K562 (cell line): ENCODE measurements at places on chromosomes 3 and 15. TPM values are rescaled to one million over a fixed set of nuclear protein-coding genes. Genes with fewer than 3 reads are reported as not detected.

Gene CA12
- 0.07 and 0.09 TPM in 2 replicates for total RNA-seq

Gene MESP2
- 0.47 and 0.66 TPM in 2 replicates for total RNA-seq

Gene LIPH
- total RNA-seq = 1.3 TPM in 2 replicates

Gene DZIP3
- total RNA-seq = 6.1 and 6.3 TPM in 2 replicates

Gene CIB2
- 18.3 and 22.9 TPM in 2 replicates for total RNA-seq

Gene LSAMP
- total RNA-seq = 0.09 TPM in 1 of 2 replicates, not detected in the other

Gene SH2D7
- not detected in 2 replicates for total RNA-seq

Gene AADACL2
- total RNA-seq = not detected in 2 replicates

Gene PPM1L
- 0.31 and 0.38 TPM in 2 replicates for total RNA-seq

Gene TGM5
- total RNA-seq = not detected in 2 replicates

Gene ERICH6
- total RNA-seq = not detected in 2 replicates
